ENCODE measurements at places on chromosomes 4 and X.

GRCh38 chr4:130646886-130647285 lies 1550.9 kb downstream of the C4orf33 start:
- no peak for DNase-seq

DNA sequence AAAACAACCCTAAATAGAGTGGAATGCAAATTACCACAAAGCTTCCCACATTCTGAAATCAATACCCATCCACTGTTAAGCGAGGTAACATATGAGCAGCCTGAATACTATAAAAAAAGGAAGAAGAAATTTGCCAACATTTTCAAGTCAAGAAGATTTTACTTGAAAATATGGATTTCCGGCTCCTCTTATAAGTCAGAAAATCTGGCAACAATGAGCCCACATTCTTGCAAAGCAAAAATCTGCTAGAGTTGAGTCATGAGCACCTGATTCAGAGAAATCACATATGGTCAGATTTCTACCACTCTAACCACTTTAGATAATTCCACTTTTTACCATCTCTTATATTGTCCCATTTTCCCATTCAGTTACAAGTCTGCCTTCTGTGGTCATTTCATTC lies 395.7 kb downstream of the DTHD1 start:
- no peak for DNase-seq

DNA sequence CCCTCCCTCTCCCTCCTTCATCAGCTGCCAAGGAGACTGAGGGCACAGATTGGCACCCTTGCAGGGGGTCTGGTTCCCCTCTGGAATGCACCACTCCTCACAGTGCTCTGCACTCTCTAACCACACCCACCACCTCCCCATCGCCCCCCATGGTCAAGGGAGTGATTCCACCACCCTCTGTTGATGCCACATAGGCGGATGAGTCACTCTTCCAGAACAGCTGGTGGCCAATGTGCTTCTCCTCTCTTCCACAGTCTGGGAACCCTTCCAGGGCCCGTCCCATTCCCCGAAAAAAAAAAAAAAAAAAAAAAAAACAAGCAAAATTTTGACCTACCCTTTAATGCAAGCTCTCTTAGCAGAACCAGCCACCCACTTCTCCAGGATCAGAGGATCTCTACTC lies 341.3 kb upstream of the KLF3 start:
- peak; percentile 95 for DNase-seq

DNA sequence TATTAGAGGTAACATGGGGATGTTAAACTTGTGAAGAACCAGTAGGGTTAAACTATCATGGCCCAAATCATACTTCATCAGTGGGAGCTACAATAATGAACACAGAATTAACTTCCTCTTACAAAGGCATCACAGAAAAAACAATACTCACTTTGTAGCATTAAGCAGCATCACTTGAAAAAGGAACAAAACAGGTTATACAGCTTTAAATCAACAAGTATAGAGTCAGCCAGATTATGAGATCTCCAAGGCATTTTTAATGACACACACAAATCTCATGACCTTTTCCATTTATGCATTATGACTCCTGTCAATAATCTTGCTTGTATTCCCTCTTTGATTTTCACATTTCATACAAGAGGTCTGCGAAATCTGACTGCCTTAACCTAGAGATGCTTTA lies 18.3 kb downstream of the FBXL5 start:
- no peak for DNase-seq

- DNase-seq: no peak
These were observed 23.8 kb downstream of the GRIA2 start for GRCh38 chr4:157244348-157244747.

DNA sequence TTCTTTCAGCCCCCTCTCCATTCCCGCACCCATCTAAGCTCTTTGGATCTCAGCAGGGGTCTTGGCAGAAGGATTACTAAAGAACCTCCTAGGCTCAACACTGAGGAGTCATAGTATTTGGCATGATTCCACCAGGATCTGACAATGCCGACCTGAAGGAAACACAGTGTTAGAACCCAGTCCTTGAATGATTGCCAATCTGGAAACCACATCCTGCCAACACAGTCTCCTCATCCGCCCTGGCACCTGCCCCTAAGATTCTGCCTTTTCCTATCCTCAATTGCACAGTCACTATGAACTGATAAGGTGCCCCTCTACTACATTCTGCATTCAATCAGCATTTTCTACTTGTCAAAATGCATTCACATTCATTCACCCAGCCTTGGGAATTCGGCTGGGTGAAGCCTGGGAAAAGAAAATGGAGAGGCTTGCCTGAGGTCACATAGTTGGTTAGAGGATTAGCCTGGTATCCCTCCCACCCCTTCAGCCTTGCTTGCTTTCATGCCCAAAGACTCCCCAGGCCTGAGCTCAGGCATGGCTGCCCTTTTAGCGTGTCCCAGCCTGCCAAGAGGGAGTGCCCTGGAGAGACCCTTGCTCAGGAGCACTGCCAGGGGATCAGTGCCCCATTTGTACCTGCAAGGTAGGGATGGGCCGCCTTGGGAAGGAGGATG lies 2.2 kb upstream of the CLDN2 start:
- peak; percentile 66 for DNase-seq

DNA sequence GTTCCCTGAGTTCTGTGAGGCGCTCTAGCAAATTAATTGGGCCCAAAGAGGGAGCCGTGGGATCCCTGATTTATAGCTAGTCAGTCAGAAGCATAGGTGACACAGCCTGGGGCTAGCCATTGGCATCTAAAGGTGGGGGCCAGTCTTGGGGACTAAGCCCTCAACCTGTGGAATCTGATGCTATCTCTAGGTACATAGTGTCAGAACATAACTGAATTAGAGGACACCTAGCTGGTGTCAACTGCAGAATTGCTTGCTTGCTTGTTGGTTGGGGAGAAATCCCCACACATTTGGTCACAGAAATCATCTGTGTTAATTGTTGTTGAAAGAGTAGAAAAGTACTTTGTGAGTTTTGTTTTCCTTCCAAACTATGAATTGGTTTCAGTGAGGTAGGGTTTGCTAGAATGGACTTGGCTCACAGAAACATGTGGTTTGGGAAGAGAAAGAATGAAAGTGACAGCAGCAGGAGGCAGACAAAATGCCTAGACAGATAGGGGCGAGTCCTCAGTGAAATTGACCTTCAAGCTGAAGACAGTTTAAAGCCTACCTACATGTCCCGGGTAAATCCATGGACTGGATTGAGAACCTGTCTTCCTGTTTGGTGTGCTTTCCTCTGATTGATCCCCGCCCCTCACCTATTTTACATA lies 12.8 kb upstream of the GPR82 start:
- DNase-seq: no peak

DNA sequence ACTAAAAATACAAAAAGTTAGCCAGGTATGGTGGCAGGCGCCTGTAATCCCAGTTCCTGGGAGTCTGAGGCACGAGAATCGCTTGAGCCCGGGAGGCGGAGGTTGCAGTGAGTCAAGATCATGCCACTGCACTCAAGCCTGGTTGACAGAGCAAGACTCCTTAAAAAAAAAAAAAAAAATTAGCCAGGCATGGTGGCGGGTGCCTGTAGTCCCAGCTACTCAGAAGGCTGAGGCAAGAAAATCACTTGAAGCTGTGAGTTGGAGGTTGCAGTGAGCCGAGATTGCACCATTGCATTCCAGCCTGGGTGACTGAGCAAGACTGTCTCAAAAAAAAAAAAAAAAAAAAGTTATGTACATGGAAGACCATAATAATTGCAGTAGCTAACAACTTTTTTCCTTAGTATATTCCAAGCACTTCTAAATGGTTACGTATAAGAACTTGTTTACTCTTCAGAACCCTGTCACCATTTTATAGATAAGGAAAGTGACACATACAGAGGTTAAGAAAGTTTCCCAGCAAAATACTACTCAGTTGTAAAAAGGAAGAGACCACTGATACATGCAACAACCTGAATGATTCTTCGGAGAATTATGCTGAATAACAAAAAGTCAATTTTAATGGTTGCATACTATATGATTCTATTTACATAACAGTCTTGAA lies 24.5 kb downstream of the RUFY3 start:
- peak; percentile 81 for DNase-seq

GRCh38 chr4:123750044-123750443 lies 353.4 kb downstream of the SPRY1 start:
- DNase-seq: no peak

- no peak for DNase-seq
These were observed 2.4 kb downstream of the WDR44 start for GRCh38 chrX:118348186-118348810.

DNA sequence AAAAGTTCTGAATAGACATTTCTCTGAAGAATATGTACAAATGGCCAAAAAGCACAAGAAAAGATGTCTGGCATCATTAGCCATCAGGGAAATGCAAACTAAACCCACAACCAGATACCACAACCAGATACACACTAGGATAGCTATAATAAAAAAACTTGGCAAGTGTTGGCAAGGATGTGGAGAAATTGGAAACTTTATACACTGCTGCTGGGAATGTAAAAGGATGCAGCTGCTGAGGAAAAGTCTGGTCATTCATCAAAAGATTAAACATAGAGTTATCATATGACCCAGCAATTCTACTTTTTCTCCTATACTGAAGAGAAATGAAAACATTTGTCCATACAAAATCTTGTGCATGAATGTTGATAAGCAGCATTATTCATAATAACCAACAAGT lies 92.3 kb downstream of the UCHL1 start:
- DNase-seq: peak; percentile 76

DNA sequence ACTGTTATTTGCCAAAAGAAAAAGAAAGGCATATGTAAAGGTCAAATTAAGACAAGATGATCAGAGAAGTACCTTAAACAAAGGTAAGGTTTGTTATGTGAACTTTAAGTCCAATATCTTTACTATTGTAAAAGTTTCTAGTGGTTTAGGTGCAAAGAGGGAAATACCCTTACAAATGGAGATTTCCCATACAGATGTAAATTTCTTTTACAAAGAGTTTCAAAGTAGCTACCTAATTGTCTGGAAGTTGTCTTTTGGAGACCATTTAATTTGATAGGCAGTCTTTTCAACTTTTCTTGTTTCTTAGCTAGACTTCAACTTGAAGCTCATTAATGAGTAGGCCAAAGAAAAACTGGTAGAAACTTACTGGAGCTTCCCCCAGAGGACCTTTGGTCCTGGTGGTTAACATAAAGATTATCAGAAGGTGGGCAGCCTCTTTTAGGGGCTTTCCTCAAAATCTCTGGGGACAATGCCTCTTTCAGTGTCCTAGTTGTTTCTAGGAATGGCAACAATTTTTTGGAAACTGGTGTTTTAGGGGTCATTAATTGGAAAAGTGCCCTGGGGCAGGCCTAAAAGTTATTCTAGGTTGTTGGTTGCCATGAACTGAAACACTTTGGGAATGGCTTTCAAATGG lies 297.3 kb downstream of the GUCY2F start:
- no peak for DNase-seq

DNA sequence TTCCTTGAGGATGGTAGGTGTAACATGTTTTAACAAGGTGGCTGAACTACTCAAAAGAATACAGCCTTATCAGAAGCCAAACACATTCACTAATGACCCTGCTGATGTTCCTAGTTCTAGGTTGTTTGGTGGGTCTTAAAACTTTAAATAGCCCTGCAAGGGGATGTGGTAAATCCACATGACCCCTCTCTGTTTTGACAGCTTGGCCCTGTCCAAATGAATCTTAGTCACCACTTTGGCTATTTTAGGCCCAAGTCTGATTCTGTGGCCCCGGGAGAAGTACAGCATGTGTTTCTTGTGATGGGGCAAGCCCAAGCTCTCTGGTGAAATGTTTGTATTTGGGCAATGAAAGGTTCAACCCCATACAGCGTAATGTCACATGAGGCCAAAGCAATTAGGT lies 54.5 kb upstream of the GPR34 start:
- peak; percentile 68 for DNase-seq

DNA sequence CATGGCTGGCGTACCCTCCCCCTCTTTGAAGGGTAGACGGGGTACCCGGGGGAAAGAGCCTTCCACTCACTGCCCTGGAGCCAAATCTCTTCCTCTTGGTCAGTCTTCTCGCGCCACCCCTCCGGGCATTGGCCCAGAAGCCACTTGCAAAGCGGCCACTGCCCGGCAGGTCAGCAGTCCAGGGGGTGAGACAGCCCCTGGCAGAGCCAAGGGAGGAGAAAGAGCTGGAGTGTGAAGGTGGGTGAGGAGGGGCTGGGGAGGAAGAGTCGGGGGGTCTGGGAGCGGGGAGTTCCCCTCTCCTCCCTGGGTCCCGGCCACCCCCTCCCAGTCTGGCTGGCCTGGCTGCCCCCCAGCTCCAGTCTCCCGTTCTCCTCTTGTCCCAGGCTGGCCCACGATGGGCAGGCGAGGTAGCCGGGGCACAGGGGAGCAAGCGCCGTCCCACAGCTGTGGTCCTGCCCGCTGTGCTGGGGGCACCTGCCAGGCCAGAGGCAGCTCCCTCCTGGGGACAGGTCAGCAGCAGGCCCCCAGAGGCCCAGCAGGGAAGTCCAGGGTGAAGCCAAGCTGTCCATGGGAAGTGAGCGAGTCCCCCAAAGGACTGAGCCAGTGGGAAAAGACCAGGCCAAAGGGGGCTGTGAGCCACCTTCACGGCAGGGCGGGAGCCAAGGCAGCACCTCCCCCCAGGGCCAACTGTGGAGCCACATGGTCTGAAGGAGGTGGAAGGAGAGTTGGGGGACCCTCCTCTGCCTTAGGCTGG lies 21.6 kb upstream of the DUSP9 start:
- DNase-seq: no peak

- peak; percentile 64 for DNase-seq
These were observed 772 bp upstream of the WNK3 start for GRCh38 chrX:54358424-54359211.

- DNase-seq: no peak
These were observed 281.0 kb downstream of the BMPR1B start for GRCh38 chr4:95038791-95039190.

DNA sequence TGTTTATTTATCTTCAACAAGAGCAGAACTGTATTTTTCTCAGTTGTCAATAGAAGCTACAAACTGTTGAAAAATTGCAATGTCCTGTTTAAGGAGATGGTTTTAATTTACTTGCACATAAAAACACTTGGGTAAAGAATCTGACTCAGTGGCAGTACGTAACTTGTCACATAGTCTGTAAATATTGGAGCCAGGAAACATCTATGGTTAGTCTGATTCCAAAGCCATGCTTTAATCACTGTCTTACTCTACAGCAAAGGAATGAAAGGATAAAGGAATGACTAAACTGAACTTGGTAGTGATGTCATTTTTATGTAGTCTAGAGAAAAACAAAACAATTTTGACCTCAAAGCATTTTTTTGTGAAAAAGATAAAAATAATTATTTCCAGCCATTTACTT lies 537.2 kb downstream of the STIM2 start:
- peak; percentile 92 for DNase-seq

- peak; percentile 43 for DNase-seq
These were observed 50.3 kb downstream of the MAML3 start for GRCh38 chr4:140103676-140104075.

- DNase-seq: no peak
These were observed 24.3 kb downstream of the FAM149A start for GRCh38 chr4:186128842-186129241.

DNA sequence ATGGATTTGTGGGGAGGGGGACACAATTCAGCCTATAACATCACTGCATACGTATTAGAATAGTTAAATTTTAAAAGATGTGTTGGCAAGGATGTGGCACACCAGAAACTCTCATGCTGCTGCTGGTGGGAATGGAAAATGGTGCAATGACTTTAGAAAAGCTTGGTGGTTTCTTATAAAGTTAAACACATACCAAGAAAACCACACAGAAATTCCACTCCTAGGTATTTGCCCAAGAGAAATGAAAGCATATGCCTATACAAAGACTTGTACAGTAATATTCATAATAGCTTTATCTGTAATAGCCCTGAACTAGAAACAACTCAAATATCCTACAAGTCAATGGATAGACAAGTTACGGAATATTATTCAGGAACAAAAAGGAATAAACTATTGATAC lies 71.3 kb upstream of the PDHA1 start:
- peak; percentile 4 for DNase-seq

All from EH (cell line).